ENCODE measurements at places on chromosomes 2 and 18. TPM values are rescaled to one million over a fixed set of nuclear protein-coding genes. Genes with fewer than 3 reads are reported as not detected.

The RGPD4 gene
- total RNA-seq: 0.10 TPM

The HOXD9 gene
- 3.2 TPM for total RNA-seq

The SPHKAP gene
- total RNA-seq: 6.9 TPM

The RNPEPL1 gene
- 16.1 TPM for total RNA-seq

The LRP1B gene
- total RNA-seq: 32.3 TPM

The LINC00305 gene
- total RNA-seq: not detected

The RNU2-63P gene
- 30.7 TPM for total RNA-seq

The EPHA4 gene
- total RNA-seq: 56.4 TPM

The ZSWIM2 gene
- 0.20 TPM for total RNA-seq

The POTEC gene
- total RNA-seq: not detected

The DNAJC5G gene
- 0.50 TPM for total RNA-seq

The GATA6 gene
- total RNA-seq: 0.89 TPM

The LOXHD1 gene
- 0.22 TPM for total RNA-seq

The NIF3L1 gene
- total RNA-seq: 38.9 TPM

The PRSS56 gene
- total RNA-seq: 0.89 TPM

The UGT1A4 gene
- total RNA-seq: not detected

The SF3B1 gene
- 336 TPM for total RNA-seq

The CCNYL1 gene
- 19.0 TPM for total RNA-seq

The PSMD14 gene
- total RNA-seq: 67.8 TPM

The SPP2 gene
- 0.22 TPM for total RNA-seq

The HOXD10 gene
- total RNA-seq: 15.5 TPM

The PRKCE gene
- total RNA-seq: 48.5 TPM

The CENPA gene
- 2.8 TPM for total RNA-seq

The TMEM163 gene
- total RNA-seq: 35.7 TPM

The SKA1 gene
- 4.8 TPM for total RNA-seq
